Lower leg skin (tissue), 4 donors: ENCODE measurements at places on chromosomes 7 and 10.
A peak's percentile ranks its signal among the peaks of the same experiment; 100 is the strongest.

DNA sequence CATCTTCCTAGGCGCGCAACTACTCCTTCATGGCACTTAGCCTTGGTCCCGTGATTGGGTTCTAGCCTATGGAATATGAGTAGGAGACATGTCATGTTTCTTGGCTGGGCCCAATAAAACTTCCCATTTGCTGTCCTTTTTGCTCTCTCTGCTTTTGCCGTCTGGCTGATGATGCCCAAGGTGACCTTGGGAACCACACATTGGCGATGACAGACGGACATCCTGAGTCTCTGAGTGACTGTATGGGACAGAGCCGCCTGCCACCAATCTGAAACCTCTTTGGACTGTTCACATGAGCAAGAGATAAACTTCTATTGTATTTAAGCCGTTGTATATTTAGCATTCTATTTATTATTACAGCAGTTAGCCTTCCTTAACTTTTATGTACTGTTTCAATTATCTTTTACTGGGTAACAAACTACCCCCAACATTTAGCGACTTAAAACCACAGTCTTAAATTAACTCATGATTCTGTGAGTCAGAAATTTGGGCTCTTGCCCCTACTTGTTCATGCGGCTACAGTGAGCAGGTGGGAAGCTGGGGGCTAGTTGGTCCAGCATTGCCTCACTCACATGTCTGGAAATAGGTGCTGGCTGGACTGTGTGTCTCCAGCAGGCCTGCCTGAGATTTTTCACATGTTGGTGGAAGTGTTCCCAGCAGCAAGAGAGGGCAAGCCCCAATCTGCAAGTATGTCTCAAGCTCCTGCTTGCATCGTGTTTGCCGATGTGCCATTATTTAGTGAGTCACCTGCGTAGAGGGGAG lies 71.7 kb downstream of the NOD1 start:
- DNase-seq = peak; percentile 42

GRCh38 chr10:124229201-124229988 lies 136.0 kb upstream of the CHST15 start:
- DNase-seq = no peak

GRCh38 chr7:158814637-158815036 lies 14.7 kb downstream of the ESYT2 start:
- DNase-seq = no peak

GRCh38 chr7:36942955-36943354 lies 218.7 kb upstream of the AOAH start:
- no peak for DNase-seq

GRCh38 chr10:127435246-127435645 lies 113.9 kb upstream of the NPS start:
- no peak for DNase-seq

- no peak for DNase-seq
Measured at GRCh38 chr10:26787362-26787761, 73.4 kb downstream of the ABI1 start.

DNA sequence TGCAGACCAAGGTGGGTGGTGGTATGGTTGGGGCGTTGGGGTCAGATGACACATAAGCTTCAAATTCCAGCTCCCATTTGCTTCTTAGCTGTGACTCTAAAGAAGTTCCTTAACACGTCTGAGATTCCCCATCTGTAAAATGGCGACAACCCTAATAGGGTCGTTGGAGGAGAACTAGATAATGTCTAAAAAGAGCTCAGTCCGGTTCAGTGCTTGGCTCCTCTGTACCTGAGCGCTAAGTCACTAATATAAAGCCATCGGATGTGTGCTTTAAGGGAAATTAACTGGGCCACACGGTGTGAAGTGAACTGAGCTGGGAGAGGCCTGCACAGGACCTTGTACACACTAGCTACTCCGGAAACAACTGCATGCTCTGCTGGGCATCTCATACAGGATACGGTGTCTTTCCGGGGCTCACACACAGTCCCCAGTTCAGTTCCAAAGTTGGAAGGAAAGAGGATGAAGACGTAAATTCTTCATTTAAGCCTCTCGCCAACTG lies 476 bp upstream of the ZFYVE27 start:
- no peak for DNase-seq

GRCh38 chr7:138196971-138197896 lies 121.0 kb downstream of the AKR1D1 start:
- no peak for DNase-seq

DNA sequence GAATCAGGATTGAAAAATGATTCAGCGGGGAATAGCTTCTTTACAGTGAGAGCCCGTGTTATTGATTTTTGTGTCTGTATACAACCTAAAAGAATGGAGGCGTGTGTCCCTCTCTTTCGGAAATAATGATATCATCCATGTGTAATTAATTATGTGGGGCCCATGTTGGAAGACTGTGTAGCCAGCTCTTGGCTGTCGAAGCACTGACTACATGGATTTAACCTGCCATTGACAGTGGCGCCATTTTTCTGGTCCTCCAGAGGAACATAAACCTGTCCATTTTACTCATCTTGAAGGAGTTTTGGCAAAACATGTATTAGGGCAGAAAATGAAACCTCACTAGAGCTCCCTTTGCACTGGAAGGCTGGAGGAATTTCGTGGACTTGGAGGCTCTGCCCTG lies 119.6 kb downstream of the ITIH5 start:
- DNase-seq = no peak

DNA sequence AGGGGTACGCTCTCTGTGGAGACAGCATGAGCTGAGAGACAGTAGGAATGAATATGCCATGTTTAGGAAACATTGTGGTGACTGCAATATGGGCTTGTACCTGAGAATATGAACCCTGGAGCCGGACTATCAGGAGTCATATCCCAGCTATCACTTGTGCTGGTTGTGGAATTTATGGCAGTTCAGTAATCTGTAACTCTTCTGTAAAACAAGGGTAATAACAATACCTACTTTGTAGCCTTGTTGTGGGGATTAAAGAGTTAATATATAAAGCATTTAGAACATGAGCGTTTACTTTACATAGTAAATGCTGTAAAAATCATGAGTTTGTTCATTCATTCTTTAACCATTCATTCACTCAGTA lies 44.4 kb downstream of the EXOC6 start:
- no peak for DNase-seq

DNA sequence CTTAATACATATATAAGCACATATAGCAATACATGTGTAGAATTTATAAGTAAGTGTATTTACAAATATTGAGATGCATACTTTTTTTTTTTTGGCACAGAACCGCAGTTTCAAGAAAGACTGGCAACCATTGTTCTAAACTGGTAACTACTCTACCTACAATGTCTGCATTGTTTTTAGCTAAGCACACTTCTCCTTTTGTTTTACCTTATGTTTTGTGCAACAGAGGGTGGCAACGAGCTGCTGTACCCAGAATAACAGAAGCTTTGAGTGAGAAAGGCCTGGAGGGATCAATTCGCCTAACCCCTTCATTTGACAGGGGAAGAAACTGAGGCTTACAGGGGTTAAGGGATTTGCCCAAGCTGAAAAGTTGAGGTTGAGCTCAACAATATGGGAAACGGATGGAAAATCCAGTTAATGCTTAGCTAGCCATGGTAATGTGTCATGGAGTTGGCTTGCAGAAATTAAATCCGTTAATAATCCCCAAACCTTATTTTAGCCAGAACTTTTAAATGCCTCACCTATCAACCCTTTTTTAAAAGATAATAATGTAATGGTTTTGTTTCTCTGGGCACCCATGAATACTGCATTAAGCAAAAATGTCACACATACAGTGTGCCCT lies 25.5 kb downstream of the FZD1 start:
- DNase-seq = no peak

GRCh38 chr10:122459561-122460273 lies 1.6 kb upstream of the HTRA1 start:
- DNase-seq = peak; percentile 76

DNA sequence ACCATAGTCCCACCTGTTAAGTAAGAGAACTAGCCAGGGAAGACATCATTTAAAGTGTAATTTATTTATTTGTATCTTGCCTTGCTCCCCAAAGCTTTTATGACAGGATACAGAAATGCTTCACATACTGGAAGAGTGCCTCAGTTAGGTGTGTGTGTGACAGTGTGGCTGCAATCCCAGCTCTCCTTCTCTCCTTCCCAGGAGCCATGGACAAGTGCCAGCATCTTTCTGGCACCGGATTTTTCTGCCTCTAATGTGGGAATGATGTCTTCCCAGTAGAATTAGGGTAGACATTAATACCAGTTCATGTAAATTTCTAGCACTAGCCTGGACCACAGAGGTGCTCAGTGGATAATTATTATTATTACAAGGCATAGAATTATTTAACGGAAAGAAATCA lies 30.3 kb upstream of the ATXN7L1 start:
- no peak for DNase-seq

GRCh38 chr7:66409493-66409892 lies 204.4 kb downstream of the TPST1 start:
- DNase-seq = no peak

- no peak for DNase-seq
Measured at GRCh38 chr7:148793590-148793989, 90.5 kb downstream of the EZH2 start.

- DNase-seq = no peak
Measured at GRCh38 chr7:81761031-81761430, 8.8 kb downstream of the HGF start.

DNA sequence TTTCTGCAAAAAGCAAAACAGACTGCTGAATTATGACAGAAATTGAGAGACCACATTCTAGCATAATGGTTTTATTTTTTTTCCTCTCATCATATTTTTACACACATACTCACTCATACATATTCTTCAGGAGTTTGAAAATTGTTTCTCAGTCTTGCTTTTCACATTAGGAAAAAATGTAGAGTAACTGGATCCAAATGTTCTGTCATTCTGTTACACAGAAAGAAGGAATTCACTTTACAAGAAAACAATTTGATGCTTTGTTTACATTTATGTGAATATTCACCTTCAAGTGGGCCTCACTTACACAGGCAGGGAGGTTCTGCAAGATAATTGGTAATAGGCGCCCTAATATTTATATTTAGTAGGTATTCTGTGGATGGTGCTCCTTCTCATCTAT lies 82.0 kb downstream of the ARL4A start:
- DNase-seq = no peak

DNA sequence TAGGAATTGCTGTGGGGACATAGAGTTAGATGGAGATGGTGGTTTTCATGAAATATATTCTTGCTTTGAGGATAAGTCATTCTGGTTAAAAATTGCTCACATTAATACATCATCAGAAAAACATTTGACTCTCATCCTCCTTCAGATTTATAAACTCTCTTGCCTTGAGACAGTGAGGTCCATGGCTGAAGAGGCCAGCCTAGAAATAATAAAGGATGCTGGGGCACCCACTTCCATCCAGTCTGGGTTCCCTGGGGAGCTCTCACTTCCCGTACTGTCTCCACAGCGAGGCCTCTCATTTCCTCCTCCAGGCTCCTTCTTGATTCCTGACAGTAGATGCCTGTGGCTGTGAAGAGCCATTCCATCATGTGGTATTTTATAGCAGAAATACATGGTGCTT lies 73.3 kb upstream of the PRKG1 start:
- DNase-seq = no peak

GRCh38 chr10:43973801-43974200 lies 325.1 kb upstream of the ZNF32 start:
- no peak for DNase-seq

DNA sequence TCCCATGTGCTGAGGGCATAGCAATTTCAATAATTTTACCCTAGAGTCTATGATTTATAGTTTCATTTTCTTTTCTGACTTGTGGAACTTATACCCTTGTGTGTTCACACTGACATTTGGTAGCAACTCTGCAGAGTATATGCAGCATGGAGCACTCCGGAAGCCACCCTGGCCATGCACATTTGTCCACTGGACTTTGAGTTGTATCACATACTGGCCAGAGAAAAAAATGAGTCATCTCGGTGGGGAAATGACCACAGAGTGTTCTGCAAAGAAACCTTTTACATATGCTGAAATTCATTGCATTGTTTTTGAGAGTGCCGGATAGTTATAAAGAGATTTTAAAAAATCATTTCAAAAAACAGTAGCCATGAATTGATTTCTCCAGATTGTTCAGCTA lies 164.8 kb upstream of the COBL start:
- no peak for DNase-seq

GRCh38 chr10:83248106-83248631 lies 891.1 kb upstream of the GHITM start:
- DNase-seq = no peak

- no peak for DNase-seq
Measured at GRCh38 chr10:127148066-127148932, 48.1 kb downstream of the INSYN2A start.

DNA sequence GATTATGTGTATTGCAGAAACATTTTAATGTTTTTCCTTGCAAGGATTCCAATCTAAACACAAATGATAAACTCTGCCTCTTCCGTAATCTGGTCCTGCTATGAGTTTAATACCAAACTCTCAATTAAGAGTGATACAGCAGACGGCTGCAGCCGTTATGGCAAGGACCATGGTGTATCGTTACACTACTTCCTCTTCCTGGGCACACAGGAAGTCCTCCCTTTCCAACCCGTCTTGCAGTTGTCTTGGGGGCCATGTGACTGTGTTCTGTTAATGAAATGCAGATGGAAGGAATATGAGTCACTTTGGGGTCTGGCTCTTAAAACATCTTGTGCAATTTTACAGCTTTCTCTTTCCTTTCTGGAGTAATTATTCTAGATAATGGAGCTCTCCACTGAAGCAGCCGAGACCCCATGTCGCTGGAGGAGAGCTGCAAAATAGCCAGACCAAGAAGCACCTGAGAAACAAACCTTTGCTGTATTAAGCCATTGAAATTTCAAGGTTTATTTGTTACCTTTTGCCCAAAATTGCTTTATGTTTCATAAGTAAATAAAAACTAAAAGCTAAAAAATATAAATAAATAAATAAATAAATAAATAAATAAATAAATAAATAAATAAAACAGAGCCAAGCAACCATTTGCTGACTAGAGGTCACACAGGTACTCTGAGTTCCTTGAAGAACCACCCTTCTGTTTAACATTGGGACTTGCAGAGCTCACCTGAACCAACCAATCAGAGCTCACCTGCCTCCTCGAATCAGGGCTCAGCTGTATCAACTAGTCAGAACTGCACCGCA lies 74.7 kb downstream of the FRMPD2 start:
- no peak for DNase-seq

GRCh38 chr10:75658915-75659314 lies 227.5 kb downstream of the LRMDA start:
- DNase-seq = no peak

GRCh38 chr7:98213296-98213887 lies 2.2 kb downstream of the BHLHA15 start:
- DNase-seq = no peak

GRCh38 chr7:140625908-140626868 lies 14.4 kb downstream of the DENND2A start:
- peak; percentile 80 for DNase-seq

GRCh38 chr10:78981257-78981969 lies 87.4 kb upstream of the ZMIZ1 start:
- DNase-seq = no peak

DNA sequence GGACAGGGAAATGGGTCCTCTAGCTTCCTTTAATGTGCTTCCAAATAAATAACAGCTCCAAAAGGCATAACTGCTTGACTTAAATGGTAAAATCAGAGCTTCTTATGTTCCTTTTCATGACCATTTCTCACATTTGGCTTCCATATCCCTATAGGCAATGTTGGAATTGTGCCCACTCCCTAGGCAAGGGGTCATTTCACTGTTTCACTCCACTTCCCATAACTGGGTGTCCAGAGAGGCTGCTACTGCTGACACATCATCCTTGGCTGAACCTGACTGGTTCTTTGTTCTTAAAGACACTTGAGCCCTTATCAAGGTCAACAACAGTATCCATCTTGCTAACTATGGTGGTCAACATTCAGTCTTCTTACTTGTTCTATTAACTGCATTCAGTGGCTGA lies 37.1 kb downstream of the PRTFDC1 start:
- DNase-seq = no peak
